NCI-H510A (cell line): ENCODE measurements at places on chromosomes 2 and 18.

DNA sequence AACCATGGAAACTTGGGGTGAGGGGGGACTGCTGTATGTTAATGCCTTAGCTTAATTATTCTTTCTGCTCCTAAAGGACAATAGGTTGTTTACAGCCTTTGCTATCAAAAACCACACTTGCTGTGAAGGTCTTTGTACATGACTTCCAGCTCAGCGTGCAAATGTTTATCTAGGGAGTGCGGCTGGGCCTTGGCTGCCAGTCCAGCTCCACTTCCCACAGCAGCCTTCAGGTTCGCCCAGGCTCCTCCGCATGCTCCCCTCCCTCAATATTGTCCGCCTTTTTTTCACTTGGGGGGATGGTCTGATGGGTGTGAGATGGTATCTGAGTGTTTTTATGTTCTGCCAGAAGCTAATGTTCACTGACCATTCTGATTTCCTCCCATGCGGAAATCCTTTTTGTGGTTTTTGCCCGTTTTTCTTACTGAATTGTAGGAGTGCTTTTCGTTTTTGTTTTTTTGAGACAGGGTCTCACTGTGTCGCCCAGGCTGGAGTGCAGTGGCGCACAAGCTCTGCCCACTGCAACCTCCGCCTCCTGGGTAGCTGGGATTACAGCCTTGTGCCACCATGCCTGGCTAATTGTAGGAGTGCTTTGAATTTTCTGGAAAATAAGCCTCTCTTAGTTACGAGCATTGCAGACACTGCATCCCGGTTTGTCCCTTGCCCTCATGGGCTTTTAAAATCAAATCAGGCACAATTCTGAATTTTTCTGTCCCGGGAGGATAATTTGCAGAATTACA is 28.8 kb downstream of the SH3BP4 start:
- DNase-seq = no peak

- no peak for DNase-seq
Observed at GRCh38 chr18:58132595-58133261, 88.7 kb downstream of the NEDD4L start.

GRCh38 chr18:4267641-4268040 is 187.5 kb downstream of the DLGAP1 start:
- no peak for DNase-seq

GRCh38 chr2:136323935-136324334 is 206.0 kb upstream of the CXCR4 start:
- no peak for DNase-seq

- DNase-seq = no peak
Observed at GRCh38 chr2:46073540-46074046, 223.6 kb upstream of the EPAS1 start.

DNA sequence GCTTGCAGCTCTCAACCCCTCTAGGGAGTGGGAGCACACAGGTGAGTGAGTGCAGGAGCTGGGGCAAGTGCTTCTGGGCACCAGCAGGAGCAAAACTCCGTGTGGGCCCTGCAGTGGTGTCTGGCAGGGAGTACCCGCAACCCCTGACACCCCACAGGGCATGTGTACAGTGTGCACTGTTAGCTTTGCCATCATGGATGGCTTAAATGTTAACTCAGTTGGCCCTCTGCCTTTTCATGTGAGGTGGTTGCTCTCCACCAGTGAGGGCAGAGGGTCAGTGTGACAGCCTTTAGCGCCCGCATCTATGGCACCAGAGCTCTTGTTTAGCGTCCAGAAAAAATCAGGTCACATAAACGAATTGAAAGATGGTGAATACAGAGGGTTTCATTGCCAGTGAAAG is 92.7 kb downstream of the TPGS2 start:
- DNase-seq = no peak

- peak; percentile 34 for DNase-seq
Observed at GRCh38 chr18:59359576-59359952, 499 bp upstream of the LMAN1 start.

DNA sequence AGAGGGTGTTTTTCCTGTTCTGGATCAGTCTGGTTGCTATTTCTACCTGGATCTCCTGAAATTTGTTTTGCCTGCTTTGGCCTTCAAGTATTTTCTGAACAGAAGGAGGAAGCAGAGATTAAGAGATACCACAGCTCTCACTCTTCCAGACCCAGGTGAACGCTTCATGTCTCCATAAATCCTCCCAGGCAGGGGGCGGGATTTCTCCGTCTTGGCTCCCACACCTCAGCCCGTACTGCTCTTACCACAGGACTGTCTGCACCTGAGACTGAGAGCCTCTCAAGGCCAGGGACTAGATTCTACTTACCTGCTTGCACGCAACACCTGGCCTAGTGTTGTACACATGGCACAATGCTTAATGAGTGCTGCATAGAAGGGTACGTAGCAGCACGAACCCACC is 59.9 kb upstream of the LRPPRC start:
- DNase-seq = no peak

DNA sequence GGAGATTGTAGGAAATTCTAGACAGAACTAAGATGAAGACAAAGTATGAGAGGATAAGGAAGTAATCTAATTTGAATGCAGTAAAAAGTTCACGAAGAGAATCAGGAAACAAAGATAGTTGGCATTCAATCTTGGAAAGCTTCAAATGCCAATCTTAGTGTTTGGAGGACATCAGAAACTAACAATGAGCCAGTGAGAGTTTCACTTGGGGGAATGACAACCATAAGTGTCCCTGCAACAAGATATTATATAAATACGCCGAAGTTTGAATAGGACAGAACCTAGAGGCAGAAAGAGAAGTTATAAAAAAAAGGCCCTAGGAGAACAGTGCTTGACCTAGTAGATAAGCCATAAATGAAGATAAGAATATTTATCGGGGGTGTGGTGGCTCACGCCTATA is 11.1 kb downstream of the SNRPG start:
- DNase-seq = no peak

- no peak for DNase-seq
Observed at GRCh38 chr2:144330951-144331673, 188.8 kb downstream of the ZEB2 start.

DNA sequence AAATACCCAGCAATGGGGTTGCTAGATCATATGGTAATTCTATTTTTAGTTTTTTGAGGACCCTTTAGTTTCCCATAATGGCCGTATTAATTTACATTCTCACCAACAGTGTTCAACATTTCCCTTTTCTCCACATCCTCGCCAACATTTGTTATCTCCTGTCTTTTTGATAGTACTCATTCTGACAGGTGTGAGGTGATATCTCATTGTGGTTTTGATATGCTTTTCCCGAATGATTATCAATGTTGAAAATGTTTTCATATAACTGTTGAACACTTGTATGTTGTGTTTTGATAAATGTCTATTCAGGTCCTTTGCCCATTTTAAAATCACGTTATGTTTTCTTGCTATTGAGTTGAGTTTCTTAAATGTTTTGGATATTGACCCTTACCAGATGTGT is 5.8 kb upstream of the RIF1 start:
- no peak for DNase-seq

GRCh38 chr2:241088376-241088775 is 13.7 kb downstream of the MTERF4 start:
- no peak for DNase-seq

DNA sequence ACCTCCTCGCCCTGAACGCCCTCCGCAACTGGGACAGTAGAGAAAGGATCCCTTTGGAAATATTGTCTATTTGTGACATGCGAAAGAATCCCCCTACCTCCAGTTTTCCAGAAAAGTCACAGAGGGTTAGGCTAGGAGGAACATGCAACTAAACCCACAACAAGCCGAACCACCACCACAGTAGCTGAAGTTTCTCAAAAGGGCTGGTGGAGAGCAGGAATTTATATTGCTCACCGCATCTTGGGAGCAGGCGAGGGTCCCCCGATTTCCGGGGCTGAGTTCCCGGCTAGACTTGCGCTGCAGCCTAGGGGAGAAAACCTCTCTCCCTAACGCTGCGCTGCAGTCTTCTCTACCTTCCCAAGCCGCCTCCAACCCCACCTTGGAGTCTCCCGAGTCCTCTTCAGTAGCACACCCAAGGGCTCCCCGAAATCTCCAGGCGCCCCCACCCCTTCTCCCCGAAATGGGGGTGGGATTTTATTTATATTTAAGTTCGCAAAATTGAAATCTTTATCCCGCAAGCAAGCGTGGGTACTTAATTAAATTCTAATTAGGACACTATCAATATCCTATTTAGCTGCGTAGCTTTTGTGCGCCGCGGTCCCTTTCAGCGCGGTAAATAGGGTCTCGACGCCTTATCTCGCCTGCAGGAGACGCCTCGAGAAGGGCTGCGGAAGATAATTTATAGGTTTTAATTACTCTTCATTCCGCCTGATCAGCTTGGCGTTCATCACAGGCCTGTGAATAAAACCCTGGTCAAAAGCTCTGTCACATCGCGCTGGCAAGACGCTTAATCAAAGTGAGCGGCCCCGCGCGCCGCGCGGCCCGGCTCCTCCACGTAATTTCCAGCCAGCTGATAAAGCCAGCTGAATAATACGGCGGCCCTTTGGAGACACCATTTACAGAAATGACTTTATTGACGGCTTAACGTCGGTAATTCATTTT is 2.0 kb upstream of the EN1 start:
- no peak for DNase-seq

DNA sequence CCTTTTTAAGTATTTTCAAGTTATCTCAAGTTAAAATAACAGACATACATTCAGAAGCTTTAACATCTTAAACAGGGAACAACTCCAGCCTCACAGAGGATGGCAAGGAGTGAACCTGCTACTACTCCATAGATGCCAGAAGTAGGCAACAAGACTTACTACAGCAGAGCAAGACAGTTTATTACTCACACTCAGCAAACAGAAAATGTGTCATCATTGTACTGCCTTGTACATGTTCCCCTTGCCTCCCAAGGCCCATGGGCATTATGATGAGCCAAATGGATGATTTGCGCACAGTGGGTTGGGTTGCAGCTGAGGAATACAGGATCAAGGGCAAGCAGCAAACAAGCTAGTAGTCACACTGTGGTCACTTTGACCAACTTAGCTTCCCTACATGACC is 80.6 kb upstream of the VRK2 start:
- no peak for DNase-seq

DNA sequence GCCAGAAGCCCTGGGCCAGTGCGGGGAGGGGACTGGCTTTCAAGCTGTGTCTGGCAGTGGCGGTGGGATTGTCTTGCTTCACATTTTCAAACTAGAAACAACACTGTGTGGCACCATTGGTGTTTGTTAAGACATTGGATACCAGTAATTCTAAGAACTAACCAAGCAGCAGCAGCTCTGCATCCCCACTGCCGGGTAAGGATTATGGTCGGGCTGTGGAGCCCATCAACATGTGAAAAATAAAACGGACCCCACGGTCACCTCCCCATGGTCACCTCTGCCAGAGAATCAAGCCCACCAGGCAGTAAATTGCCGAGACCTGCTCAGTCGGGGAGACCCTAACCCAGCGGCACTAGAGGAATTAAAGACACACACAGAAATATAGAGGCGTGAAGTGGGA is 65.3 kb downstream of the C18orf63 start:
- DNase-seq = no peak

GRCh38 chr2:174654419-174654941 is 56.9 kb upstream of the WIPF1 start:
- no peak for DNase-seq

- no peak for DNase-seq
Observed at GRCh38 chr18:59381949-59382348, 22.9 kb upstream of the LMAN1 start.

DNA sequence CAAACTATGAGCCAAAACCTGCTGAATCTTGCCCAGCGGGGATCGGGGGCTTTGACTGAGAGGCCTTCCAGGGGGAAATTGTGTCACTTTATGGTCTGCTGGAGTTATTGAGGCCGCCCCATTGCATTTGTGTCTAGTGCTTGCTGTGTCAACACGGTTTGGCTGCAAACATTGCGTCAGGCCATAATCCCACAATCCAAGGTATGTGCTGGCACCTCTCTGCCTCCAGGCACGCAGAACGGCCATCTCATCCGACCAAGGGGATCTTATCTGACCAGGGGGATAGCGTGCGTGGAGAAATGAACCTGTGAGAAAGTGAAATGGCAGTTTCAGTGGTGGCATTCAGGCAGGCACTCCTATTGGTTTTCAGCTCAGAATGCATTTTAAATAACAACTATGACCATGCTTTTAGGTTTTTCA is 18.1 kb upstream of the LYPD6B start:
- DNase-seq = peak; percentile 8

DNA sequence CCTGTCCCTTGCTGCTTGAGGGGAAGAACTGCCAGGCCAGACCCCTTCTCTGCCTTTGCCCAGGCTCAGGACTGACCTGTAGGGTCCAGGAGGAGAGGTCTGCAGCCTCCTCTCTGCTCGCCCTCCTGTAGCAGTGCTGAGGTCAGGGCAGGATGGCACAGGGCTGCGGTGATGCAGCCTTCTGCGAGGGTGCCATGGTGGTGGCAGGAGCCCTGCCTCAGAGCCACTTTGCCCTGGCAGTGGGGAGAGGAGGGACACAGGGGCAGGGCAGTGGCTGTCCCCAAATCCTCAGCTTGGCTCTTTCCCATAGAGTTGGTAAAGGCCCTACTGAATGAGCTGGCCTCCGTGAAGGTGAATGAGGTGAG is 884 bp downstream of the PROM2 start:
- no peak for DNase-seq

- DNase-seq = no peak
Observed at GRCh38 chr18:58264840-58265239, 220.8 kb downstream of the NEDD4L start.

DNA sequence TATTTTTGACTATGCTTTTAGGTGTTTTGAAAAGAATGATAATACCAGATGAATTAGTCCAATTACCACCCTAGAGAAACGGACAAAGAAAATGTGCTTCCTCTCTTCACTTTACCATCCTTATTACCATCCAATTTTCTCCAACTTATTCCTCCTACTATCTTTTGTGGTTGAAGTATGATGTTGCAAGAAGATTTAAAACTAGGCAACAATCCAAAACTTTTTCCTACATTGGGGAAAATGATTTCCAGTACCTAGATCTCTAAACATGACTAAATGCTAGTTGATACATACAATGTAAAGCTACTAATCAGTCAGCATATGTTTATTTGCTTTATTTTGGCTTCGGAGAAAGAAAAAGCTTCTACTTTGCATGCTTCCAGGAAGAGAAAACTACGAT is 355.0 kb upstream of the LYPD1 start:
- no peak for DNase-seq

DNA sequence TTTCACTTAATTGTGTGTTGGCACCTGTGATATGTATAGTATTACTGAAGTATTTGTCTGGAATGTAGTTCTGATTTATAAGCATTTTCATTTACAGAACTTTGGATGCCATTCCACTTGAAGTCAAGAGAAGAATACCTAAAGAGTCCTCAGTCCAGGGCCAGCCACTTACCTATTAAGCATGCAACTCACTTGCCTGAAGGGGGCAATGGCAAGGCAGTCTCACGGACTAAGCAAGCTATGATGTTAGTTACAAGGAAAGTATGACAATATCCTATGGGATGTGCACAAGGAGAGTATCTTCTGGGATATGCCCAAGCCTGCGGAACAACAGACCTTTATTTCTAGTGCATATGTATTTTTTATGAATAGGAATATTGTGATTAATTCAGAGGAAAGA is 369.4 kb upstream of the GCFC2 start:
- no peak for DNase-seq

GRCh38 chr2:136281281-136282114 is 163.5 kb upstream of the CXCR4 start:
- DNase-seq = no peak
